NCI-H460 (cell line): ENCODE measurements at places on chromosomes 4 and X.

DNA sequence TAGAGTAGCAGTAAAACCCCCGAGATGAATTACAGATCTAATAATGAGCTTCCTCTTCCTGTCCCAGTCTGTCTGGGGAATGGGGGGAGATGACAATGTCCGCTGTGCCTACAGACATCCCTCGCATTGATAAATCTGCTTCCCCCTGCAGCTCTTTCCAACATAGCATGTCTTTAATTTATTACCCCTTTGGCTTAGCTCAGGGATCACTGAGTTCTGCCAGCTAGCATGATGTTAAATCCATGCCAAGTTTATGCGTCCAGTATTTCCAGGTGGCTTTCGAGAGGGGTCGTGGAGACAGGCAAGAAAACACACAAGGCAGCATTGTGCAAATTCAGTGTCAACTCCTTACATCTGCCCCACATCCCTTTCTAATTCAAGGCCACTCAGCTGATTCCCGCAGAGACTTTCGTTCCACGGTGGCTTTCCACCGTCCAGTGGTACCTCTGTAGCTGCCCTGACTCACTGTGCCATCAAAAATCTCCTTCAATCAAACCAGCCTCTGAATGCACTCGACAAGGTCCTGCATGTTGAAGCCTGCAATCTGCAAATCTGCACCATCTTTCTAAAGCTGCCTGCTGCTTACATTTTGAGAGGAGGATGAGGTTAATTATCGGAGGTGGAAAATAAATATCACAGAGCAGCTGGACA lies 75.1 kb downstream of the MXRA5 start:
- no peak for DNase-seq

DNA sequence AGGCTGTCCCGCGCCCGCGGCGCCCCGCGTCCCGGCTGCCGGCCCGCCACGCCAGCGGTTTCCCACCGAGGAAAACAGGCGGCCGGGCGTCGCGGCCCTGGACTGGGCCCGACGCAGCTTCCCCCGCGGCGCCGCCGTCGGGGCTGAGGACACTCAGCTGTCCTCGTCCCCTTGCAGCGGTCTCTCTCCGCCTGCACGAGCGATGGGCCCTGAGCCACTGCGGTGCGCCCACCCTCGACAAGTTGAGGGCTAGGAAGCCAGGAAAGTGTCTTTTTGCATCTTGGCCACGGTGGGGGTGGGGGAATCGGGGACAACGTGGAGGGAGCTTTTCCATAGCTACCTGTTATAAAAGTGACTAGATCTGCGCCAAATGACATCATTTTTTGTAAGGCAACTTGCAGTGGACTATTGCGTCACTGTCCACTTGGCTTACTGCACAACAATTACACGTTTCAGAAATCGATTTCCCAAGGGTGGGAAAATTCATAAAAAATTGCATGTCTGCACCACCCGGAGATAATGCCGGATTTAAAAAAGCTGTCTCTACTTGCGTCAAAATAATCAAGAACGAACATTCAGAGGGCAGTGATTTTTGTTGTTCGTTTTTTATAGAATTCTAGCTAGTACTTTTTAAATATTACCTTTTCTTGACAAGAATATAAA lies 1.1 kb downstream of the KLHL15 start:
- peak; percentile 44 for DNase-seq

- no peak for DNase-seq
Observed at GRCh38 chr4:180710628-180711337, 1532.4 kb upstream of the TENM3 start.

GRCh38 chrX:643911-644303 lies 13.3 kb downstream of the SHOX start:
- DNase-seq: no peak

DNA sequence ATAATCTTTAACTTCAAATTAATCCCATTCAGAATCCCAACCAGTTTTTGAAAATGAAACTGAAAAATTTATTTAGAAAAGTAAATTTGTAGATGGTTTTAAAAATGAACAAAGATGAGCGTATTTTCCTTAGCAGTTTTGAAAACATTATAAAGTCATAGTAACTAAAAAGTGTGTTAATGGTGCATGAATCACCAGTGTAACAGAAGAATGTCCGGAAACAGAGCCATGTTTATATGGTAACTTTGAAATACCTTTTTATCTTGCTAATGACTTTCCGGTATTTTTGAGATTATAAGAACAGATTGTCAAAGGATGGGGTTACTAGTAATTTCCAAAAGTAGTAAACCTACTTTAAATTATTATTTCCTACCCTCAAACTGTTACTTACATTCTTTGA lies 145.9 kb downstream of the IRS4 start:
- DNase-seq: no peak

DNA sequence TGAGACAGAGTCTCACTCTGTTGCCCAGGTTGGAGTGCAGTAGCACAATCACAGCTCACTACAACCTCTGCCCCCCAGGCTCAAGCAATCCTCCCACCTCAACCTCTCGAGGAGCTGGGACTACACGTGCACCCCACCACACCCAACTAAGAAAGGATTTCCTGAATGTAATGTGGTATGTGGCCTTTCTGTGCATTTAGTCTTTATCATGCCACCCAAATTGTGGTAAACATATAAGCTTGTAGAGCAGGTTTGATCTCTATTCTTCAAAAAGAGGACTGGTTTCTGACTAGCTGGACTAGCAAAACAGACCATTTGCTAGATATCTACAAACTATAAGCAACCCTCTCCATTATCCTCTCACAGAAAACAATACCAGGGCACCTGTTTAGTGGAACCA lies 33.6 kb downstream of the ELOVL6 start:
- no peak for DNase-seq
